ENCODE measurements at places on chromosomes 7 and 10.

DNA sequence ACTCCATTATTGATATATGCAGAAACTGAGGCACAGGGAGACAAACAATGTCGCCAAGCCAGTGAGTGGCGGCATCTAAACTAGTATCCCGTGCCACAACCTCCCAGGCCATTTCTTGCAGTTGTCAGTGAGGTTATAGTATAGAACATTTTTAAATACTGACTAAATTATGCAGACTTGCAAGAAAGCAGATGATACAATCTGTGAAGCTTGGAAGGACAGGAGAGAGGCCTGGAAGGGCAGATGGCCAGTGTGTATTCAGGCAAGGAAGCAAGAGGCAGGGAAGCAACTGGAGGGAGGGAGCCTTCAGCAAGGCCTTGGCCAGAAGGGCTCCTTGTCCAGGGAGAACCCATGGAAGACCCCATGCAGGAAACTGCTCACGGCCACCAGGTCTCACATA, 110.3 kb upstream of the APBB1IP start:
- no peak for DNase-seq

DNA sequence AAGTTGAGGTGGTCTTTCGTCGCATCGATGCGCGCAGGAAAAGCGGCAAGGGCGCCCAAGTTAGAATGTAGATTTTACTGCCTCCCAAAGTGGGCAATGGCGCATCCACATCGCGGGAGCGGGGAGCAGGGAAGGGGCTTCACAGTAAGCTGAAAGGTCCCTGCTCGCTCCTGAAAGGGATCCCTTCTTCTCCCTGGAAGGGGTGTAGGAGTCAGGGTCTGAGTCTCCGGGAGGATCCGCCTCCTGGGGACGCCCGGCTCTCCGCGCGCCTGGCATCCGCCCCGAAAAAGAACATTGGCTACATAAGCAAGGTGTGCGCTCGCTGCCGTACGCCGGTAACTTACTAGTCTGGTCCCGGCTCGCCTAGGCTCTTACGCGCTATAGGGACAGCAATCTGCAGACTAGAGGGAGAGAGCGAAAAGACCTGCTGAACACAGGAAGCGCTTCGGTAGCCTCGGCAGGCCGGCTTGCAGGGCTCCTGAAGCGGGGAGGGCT, 804 bp downstream of the UNC5B start:
- DNase-seq: no peak

DNA sequence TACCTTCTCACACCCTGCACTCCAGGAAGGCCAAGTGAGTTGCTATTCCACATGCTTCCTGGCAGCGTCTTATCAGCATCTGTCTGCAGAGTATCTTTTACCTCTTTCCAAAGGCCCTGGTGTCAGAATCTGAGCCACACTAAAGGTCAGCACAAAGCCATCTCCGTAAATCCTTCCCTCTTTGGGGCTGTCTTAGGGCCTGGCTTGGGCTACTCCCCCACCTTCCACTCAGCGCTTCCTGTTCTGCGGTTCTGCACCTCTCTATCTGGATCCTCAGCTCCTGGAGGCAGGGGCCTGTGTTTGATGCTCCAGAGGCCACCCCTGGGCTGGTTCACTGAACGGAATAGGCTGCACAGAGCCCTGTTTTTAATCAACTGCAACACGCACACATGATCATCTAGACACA, 334.8 kb upstream of the GALNT17 start:
- no peak for DNase-seq

GRCh38 chr7:108605559-108606201, 36.0 kb downstream of the DNAJB9 start:
- DNase-seq: no peak

GRCh38 chr7:134856691-134857090, 77.3 kb downstream of the CALD1 start:
- DNase-seq: no peak

DNA sequence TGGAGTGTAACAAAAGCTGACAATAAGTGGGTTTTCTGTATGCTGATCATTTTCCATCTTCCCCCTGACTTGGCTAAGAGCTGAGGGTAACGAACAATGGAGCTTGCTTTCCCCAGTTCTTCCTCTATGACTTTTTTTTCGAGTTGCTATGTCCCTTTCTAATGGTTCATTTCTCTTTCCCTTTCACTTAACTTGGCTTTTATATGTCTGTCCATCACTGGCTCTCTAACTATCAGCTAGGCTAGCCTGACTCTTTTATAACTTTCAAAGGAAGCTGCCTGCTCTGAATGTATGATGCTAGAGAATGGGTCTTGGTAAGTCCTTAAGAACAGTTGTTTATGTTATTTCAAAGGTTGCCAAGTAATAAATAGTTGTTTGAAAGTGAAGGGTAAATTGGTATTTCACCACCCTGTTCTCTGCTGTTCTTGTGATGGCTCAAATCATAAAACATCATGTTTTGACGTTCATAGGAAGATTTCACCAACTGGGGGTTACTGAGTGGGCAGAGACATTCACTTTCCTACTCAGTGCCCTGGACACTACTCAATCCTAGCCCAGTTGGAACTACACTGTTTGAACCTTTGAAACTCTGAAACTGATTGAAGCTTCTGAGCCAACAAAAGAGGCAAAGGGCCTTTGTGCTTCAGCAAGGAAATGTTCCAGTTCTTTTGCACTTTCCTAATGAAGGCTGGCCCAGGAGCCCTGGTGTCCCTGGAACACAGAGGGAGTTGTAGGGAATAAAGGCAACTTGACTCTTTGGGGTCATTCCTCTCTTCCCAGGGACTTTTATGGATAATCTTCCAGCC, 85.4 kb upstream of the PHYHIPL start:
- no peak for DNase-seq

GRCh38 chr7:80941208-80941758, 22.4 kb upstream of the SEMA3C start:
- no peak for DNase-seq
